Smooth muscle cell of the brain vasculature (primary cell): ENCODE measurements at places on chromosomes 3 and 15.

DNA sequence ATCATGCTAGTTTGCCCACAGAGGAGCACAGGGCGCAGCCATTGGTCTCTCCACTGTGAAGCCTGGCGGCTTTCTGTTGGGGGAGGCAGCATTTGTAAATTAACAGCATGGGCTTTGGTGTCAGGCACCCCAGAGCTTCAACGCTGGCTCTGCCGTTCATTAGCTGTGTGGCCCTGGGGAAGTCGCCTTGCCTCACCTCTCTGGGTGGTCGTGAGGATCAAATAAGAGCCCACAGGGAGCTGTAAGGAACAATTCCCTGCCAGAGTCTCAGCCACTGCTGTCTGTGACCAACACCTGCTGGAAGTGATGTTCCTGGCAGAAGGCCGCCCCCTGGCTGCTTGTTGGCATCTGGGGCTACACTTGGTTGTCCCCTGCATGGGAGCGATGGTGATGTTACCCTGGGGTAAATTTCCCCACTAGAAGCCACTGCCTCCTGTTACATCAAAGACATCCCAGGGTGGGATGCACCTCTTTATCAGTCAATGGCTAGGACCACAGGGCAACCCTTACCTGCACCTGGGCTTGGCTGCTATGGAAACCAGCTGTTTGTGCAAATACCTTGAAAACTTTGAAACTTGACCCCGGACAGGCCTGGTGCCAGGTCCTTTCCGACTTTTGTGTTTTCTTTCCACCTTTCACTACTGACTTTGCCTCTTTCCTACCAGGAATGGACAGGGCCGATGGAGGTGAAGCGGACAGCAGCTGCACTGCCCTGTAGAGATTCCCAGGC is 36.9 kb downstream of the DNASE1L3 start:
- no peak for DNase-seq

DNA sequence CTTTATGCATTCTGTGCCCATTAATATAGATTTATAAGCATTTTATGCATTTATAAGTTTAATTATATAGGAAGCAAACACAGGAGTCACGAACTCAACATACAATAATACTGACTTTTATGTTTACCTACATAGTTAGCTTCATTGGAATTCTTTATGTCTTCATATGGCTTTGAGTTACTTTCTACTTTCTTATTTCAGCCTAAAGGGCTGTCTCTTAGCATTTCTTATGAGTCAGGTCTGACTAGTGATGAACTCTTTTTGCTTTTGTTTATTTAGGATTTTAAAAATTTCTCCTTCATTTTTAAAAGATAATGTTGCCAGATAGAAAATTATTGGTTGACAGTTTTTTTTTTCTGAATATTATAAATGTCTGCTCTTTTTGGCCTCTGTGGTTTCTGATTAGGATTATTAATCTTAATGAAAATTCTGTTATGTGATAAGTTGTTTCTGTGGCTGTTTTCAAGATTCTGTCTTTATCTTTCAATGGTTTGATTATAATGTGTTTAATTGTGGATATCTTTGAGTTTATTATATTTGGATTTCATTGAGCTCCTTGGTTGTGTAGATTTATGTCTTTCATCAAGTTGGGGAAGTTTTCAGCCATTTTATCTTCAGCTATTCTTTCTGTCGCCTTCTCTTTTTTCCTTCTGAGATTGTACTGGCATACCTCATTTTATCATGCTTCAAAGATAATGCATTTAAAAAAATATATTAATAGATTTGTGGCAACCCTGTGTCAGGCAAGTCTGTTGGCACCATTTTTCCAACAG is 54.3 kb downstream of the ATP2C1 start:
- DNase-seq = no peak

DNA sequence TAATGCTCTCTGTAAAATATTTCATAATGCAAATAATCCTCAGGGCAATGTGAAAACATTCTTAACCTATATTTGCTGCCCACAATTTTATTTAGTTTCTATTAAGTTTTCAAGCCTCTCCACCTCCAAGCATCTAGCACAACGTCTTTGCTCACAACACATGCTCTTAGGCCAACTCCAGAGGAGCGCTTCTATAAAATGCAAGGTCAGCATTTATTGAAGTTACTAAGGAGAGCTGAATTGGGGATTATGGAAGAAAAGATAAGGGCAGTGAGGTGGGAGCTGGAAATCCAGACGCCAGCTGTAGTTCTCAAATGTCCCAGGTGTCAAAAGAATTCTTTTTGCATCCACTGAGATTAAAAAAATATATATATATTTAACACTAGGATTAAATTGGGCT is 996 bp downstream of the RABL3 start:
- no peak for DNase-seq

- peak; percentile 3 for DNase-seq
Measured at GRCh38 chr15:83565553-83566159, 88.3 kb upstream of the ADAMTSL3 start.

- no peak for DNase-seq
Measured at GRCh38 chr3:11612515-11613188, 31.1 kb downstream of the VGLL4 start.

DNA sequence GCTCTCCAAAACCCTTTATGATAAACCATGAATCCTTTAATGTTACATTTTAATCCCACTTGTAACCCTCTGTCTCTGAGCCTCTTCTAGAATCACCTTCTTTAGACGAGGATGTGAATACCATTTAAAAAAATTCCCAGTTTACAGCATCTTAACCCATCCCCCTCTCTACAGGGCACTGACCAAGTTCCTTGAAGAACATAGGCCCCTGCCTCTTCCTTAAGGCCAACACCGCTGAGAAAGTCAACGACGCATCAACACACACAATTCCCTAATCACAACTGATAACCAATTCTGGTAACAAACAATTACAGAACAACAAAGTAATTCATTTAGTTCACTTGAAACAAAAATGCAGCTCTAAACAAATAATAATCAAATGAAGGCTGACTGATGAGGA is 130.3 kb downstream of the DLG1 start:
- DNase-seq = no peak

DNA sequence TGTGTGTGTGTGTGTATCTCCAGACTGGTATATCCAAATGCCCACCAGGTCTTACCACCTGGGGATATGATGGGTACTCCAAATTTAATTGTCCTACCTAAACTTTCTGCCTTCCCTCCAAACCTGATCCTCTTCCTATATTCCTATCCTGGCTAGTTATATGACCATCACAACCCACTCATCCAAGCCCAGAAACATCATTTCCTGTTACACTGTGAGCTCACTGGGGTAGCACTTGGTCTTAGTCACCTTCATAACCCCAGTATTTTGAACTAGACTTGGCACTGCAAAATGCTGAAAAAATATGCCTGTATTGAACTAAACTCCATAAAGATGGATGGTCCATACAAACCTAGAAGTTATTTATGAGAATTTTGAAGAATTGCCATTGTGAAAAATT is 178.8 kb upstream of the EIF1B start:
- DNase-seq = no peak

DNA sequence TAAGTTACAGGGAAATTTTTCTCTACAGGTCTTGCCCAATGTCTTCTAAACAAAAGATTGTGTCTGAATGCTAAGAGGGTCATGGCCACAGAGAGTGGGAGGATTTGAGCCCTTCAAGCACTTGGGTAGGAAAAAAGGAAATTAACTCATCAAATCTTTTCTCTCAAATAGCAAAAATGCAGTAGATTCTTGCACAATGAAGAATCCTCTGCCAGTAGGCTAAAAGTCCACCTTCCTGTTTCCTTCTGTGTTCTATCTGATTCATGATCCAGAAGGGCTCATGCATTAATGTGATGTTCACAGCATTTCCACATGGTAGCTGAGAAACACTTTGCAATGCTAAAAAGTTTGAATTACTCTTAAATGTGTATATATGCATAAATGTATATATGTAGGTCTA is 177.1 kb downstream of the CD47 start:
- no peak for DNase-seq

DNA sequence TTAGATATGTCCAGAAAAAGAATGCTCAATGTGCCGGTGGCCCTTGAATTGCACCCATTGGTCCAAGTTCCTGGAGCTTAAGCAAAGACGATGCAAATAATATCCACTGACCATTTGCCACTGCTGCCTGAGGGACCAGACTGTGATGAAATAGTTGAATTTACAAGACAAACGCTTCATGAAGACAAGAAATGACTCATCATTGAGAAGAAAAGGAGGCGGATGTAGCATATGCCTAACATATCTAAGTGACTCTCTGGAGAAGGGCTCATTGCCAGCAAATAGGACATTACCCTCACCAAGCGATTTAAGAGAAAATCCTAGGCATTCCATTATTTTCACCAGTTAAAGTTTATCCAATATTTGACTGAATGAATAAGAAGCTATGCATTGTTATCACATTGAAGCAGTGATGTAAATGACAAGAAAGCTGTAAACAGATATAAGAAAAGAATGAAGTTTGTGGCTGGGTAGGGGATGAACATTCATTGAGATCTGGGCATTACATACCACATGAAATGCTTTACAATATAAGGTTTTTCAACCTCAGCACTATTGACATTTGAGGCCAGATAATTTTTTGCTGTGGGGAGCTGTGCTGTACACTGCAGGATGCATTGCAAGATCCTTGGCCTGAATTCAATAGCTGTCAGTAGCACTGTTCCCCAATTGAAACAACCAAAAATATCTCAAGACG is 48.9 kb upstream of the CPNE4 start:
- DNase-seq = no peak

- no peak for DNase-seq
Measured at GRCh38 chr3:68740087-68740486, 192.3 kb downstream of the TAFA4 start.

DNA sequence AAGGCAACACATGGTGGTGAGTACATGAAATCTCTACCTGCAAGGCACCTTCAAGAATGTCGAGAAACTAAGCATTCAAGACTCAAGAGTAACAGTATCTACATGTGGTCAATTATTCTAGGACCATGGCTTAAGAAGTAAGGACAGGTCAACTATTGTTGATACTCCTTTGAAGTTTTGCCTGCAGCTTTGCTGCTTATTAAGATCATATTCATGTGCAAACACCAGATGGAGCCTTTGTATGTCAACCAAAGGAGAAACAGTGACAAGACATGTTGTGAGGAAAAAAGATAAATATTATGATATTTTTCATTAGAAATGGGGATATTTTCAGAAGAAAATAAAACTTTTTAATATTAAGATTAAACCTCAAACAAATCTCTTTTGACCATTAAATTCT is 52.3 kb upstream of the FGF7 start:
- DNase-seq = no peak

- DNase-seq = no peak
Measured at GRCh38 chr3:193229851-193230420, 11.1 kb upstream of the PLAAT1 start.

- no peak for DNase-seq
Measured at GRCh38 chr3:180657094-180657493, 22.2 kb downstream of the CCDC39 start.

GRCh38 chr15:49187549-49188245 is 17.6 kb downstream of the GALK2 start:
- DNase-seq = no peak

DNA sequence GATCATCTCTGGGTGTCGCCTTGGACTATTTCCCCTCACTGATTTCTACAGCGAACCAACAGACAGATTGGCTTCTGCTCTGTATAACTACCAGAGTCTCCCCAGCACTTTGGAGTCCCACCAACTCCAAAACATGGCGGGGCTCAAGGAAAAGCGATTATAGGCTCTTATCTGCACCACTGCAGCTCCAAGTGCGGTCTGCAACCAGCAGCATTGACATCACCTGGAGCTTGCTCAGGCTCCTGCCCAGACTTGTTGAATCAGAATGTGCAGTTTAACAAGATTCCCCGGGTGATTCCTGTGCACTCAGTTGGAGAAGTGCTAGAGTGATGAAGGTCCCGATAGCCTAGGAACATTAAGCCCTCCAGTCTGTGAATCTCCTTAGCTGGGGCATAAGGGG is 9.0 kb downstream of the CCK start:
- no peak for DNase-seq

- DNase-seq = no peak
Measured at GRCh38 chr3:72418856-72419255, 429.4 kb downstream of the SHQ1 start.

DNA sequence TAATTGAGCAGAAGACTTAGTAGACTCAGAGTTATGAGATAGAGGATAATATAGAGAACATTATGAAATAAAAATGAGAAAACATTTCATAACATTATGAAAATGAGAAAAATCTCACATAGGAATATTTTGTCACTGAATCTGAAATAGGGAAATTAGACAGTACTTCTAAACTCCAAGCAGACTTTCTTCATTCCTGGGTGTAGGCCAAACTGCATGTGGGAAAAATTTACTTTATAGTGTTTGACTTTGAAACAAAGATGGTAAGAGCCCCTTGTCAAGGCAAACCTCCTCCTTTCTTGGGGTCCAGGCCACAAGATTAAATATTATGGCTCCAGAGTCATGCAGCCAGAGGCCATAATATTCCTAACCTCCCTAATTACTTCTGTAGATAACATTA is 6.7 kb upstream of the OR5H14 start:
- no peak for DNase-seq

- DNase-seq = no peak
Measured at GRCh38 chr3:197019021-197019420, 10.6 kb downstream of the MELTF start.

DNA sequence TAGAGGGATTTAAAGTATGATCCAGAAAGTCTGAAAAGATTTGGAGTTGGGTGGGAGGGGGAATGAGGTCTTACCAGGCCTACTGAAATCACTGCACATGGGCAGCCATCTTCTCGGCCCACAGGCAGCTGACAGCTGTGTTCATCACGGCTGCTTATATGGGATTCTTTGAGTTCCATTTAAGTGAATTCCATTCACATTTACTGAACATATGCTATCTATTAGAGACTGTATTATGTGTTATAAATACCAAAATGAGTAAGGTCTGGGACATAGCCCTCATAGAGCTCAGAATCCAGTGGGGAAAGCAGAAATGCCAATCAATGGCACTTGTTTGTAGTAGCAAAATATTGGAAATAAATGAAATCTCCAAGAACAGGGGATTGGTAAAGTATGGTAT is 91.1 kb downstream of the TRIM42 start:
- no peak for DNase-seq

GRCh38 chr15:70831094-70831911 is 22.7 kb downstream of the LARP6 start:
- no peak for DNase-seq

- DNase-seq = no peak
Measured at GRCh38 chr3:56837196-56837955, 35.6 kb upstream of the ARHGEF3 start.

GRCh38 chr3:37310666-37311050 is 136.3 kb upstream of the LRRFIP2 start:
- no peak for DNase-seq

- no peak for DNase-seq
Measured at GRCh38 chr15:67931861-67932260, 92.0 kb upstream of the RNU6-1 start.

DNA sequence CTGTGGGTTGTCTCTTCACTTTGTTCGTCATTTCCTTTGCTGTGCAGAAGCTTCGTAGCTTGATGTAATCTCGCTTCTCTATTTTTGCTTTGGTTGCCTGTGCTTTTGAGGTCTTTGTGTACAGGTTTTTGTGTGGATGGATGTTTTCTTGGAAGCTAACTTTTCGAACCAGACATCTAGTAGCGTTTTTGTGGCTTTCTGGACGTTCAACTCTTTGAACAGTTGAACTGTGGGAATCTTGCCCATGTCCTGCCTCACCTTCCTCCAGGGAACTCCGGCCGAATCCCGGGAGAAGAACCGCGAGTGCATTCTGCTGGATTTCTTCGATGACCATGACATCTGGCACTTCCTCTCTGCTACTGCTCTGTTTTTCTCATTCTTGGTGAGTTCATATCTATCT is 70.6 kb downstream of the USF3 start:
- no peak for DNase-seq
